ENCODE measurements at places on chromosomes 12 and 14.

DNA sequence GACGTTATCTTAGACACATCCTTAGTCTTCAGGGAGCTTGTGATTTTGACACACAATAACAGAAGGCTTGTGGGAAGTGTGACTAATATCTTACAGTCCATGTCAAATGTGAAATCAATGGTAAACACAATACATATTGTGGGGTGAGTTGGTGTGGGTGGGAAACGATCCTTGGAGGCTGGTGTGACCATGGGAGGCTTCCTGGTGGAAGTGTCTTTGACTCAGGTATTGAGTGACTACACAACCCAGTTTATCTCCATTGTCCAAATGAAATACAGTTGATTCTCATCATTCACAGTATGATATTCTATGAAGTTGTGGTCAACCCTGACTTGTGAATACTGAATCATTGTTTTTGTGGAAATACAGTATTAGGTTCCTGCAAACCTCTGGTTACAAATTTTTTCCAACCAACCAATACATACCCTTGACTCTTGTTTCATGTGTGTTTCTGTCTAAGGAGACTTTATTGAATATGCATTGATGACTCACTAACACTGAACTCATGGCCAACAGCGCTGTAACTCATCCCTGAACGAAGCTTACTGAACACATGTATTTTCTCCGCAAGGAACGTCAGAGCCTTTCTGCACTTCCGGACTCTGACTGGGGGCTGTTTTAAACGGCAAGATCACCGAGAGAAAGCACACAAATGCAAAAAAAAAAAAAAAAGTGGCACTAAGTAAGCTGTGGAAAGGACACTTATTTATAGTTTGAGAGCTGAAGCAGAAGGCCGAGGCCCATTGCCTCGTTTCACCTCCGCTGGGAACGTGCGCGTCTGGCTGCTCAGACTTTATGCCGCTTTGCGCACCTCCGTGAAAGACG, 59.0 kb downstream of the CLMN start:
- peak; percentile 44 for DNase-seq

- DNase-seq: no peak
Measured at GRCh38 chr12:57514720-57515407, 5.5 kb downstream of the DDIT3 start.

GRCh38 chr12:48187916-48188695, 4.7 kb downstream of the CCDC184 start:
- DNase-seq: no peak

DNA sequence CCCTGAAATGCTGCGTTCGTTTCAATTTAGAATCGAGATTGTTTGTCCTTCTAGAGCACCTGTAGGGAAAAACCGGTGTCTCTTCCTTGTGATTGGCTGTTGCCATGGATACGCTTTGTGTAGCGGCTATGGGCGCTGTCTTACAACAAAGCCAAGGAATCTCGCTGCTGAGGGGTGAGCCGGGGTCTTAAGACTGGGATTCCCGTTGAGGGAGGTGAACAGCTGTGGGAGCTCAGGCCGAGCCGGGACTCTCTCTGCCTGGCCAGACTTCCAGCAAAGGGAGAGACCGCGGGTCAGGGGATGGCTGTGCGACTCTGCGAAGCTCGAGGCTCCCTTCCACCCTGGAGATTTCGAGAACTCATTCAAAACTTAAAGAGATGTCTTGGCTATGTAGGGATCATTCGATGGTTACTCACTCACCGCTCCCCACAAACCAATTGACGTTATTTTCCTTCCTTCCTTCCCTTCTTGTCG, at the start of the genes LRRIQ1 and TSPAN19:
TSS of gene LRRIQ1 (plus strand) at position 118 of the 474 bp plus-strand sequence. CDS start 1,826 bp downstream, outside the sequence.
TSS of gene TSPAN19 (minus strand) at position 44 of the 474 bp plus-strand sequence. CDS start 6,331 bp downstream, outside the sequence.
- peak; percentile 54 for DNase-seq

DNA sequence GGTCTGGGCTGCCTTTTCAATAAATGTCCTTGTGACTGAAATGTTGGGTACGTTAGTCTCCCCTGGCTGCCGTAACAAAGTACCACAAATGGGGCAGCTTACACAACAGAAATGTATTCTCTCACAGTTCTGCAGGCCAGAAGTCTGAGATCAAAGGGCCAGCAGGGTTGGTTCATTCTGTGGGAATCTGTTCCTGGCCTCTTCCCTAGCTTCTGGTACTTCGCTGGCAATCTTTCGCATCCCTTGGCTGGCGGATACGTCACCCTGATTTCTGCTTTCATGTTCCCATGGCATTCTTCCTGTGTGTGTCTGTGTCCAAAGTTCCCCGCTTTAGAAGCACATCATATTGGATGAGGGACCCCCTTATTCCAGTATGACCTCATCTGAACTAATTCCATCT, 95.8 kb upstream of the NCOR2 start:
- no peak for DNase-seq

GRCh38 chr14:56580221-56580711, 668 bp downstream of the TMEM260 start:
- no peak for DNase-seq

DNA sequence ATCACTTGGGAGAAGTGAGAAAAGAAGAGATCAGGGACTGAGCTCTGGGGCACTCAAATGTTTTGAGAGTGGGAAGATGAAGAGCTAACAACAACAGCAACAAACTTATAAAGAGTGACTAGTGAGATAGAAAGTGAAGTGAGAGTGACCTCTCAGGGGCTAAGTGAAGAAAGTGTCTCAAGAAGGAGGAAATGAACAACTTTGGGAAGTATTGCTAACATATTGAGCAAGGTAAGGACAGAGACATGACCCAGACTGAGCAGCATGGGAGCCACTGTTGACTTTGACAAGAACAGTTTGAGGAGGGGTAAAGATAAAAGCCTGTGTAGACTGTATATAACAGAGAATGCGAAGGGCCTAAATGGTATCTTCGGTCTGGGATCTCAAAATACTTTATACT, 155.1 kb upstream of the BTG1 start:
- DNase-seq: no peak

DNA sequence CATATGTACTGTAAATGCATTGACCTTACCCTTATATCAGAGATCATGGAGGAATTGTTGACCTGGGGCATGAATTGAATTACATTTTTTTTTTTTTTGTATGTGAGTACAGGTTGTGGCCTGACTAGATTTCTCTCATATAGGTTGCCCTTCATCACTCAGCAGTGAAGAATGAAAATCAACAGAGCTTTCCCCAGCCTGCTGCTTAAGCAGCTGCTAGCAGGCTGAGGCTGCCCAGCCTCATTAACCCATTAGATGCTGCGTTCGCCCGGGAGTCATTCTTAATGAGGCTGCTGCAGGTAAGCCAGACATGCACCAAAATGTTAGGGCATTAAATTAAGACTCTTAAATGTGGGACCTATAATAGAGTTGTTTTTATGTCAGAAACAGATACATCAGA, 236.0 kb downstream of the ETNK1 start:
- no peak for DNase-seq

GRCh38 chr12:101931498-101932326, 54.3 kb downstream of the DRAM1 start:
- DNase-seq: no peak

All from suprapubic skin (tissue), 4 donors.